MM.1S (cell line): ENCODE measurements at places on chromosomes 4 and X.

- no peak overlapping the region for H3K27ac ChIP-seq
- no peaks in the 10 kb centered on the region for H3K36me3 ChIP-seq
- DNase-seq = no peak
- H3K4me1 ChIP-seq = 0 out of 2 replicates have a peak, but pooled peaks cover 4% of the 10 kb centered on the region
- no peaks in the 10 kb centered on the region for H3K27me3 ChIP-seq
These were observed 243.8 kb upstream of the HHIP start for GRCh38 chr4:144402176-144402575.

DNA sequence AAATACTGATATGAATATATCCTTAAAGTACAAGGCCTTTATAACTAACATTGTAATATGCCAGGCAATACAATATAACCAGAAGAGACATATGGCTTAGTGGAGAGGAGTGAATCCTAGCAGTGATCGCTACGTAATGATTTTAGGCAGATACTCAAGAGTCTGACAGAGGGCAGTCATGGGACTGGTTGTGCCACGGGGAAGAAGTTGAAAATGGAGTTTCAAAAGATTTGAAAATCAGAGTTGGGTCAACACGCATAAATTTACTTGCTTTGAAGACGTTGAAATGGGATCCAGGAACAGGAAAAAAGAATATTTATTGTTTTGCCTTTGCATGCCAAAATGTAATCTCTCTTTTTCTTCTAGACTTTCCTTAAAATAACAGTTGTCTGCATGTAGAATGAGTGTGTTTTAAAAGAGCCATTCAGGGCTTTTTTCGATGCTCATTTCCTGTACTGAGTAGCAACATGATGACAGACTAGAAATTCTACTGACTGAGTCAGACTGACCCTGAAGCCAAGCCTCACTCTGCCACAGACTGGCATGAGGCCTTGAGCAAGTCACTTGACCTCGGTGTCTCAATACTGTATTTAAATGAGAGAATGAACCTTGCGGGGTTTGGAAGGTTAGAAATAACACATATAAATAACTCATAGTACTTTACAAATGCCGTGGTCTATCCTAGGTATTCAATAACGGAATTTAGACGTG is 8.1 kb upstream of the SMS start:
- H3K36me3 ChIP-seq = no peaks in the 10 kb centered on the region
- H3K4me1 ChIP-seq = peaks cover 2% of the 10 kb centered on the region; the same call in 1 of the 2 replicates
- no peak for DNase-seq
- no peak overlapping the region for H3K27ac ChIP-seq

DNA sequence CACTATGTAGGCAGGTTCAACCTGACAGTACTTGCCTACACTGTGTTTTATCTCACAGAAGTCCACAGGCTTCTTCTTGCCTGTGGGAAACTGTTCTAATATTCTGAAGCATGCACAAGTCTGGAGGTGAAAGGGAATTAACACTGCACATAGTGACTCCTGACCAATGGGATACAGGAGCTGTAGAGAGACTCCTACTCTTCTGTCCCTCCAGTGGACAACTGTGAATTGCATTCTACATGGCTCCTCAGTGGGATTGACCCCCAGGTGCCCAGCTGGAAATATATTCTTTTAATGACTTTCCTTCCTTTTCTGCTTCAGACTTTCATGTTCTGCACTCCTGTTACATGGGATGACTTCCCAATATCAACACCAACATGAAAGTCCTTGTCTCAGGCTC is 8.2 kb upstream of the YIPF6 start:
- H3K4me1 ChIP-seq = no peaks in the 10 kb centered on the region
- H3K36me3 ChIP-seq = no peaks in the 10 kb centered on the region
- no peak for DNase-seq
- no peaks in the 10 kb centered on the region for H3K27me3 ChIP-seq
- no peak overlapping the region for H3K27ac ChIP-seq
- no peak overlapping the region for H3K4me3 ChIP-seq

GRCh38 chr4:167102475-167102874 is 131.8 kb downstream of the SPOCK3 start:
- no peak for DNase-seq
- no peaks in the 10 kb centered on the region for H3K4me1 ChIP-seq
- no peaks in the 10 kb centered on the region for H3K36me3 ChIP-seq
- H3K27ac ChIP-seq = no peak overlapping the region

DNA sequence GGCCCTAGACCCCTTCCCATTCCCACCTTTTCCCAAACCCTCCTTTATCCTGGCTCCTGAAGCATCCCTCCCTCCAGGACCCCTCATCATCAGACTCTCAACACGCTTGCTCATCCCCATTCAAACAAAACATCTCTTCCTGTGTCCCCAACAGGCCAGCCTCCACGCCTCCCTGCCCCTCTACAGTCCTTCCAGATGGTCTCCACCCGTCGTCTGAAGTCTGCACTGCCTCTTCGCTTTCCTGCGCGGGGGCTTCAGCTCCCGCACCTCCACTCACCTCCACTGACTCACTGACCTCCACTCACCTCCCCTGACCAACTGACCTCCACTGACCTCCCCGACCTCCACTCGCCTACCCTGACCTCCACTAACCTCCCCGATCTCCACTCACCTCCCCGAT is 39.8 kb downstream of the JAKMIP1 start:
- no peaks in the 10 kb centered on the region for H3K27me3 ChIP-seq
- DNase-seq = no peak
- no peaks in the 10 kb centered on the region for H3K36me3 ChIP-seq
- H3K27ac ChIP-seq = no peak overlapping the region

- H3K36me3 ChIP-seq = no peaks in the 10 kb centered on the region
- peak; percentile 46 for DNase-seq
- no peak overlapping the region for H3K27ac ChIP-seq
- H3K4me1 ChIP-seq = peaks cover 6% of the 10 kb centered on the region; the same call in 1 of the 2 replicates
- H3K27me3 ChIP-seq = no peaks in the 10 kb centered on the region
These were observed 907.1 kb downstream of the FSTL5 start for GRCh38 chr4:161256716-161257115.

DNA sequence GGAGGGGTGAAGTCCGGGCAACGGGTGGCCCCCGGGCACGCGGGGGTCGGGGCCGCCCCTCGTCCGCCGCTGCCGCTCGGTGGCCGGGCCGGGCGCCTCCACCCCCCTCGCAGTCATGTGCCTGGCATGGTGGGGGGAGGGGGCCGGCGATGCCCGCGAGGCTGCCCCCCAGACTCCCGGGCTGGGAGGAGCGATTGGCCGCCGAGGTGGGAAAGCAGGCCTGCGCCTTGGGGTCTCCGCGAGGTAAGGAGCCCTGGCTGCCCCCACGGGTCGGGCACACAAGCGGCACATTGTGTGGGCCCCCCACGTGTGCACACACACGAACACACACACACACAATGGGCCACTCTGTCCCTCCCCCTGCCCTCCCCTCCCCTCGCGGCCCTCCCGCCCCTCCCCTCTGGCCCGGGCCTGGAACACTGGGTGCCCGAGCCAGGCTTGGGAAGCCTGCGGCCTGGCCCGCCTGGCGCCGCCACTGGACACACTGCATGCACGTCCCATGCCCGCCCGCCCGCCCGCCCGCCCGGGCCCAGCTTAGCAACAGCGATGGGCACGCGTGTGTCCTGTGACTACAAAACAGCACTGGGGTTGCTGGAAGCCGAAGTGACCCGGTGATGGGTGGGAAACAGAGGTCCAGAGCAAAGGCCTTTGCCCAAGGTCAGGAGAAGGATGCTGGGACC is 1.3 kb downstream of the SLC6A8 start:
- H3K4me1 ChIP-seq = no peaks in the 10 kb centered on the region
- H3K4me3 ChIP-seq = no peak overlapping the region
- no peak for DNase-seq
- H3K27ac ChIP-seq = no peak overlapping the region
- peaks cover 5% of the 10 kb centered on the region; the same call in 1 of the 2 replicates for H3K27me3 ChIP-seq

DNA sequence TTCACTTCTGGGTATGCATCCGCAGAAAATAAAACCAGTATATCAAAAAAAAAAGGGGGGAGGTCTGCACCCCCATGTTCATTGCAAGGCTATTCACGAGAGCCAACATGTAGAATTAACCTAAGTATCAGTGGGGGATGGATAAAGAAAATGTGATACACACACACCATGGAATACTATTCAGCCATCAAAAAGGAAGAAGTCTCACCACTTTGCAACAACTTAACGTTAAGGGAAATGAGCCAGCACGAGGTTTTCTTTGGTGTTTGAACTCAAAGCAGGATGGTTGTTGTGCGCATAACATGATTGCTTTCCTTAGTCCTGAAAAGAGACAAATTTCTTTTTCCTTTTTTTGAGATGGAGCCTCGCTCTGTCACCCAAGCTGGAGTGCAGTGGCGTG is 222.7 kb downstream of the SHOX start:
- H3K36me3 ChIP-seq = no peaks in the 10 kb centered on the region
- H3K27ac ChIP-seq = no peak overlapping the region
- no peak for DNase-seq
- no peaks in the 10 kb centered on the region for H3K27me3 ChIP-seq

GRCh38 chr4:156773648-156774357 is 197.8 kb downstream of the PDGFC start:
- H3K4me1 ChIP-seq = no peaks in the 10 kb centered on the region
- no peaks in the 10 kb centered on the region for H3K36me3 ChIP-seq
- DNase-seq = no peak
- no peak overlapping the region for H3K27ac ChIP-seq
- H3K27me3 ChIP-seq = no peaks in the 10 kb centered on the region

DNA sequence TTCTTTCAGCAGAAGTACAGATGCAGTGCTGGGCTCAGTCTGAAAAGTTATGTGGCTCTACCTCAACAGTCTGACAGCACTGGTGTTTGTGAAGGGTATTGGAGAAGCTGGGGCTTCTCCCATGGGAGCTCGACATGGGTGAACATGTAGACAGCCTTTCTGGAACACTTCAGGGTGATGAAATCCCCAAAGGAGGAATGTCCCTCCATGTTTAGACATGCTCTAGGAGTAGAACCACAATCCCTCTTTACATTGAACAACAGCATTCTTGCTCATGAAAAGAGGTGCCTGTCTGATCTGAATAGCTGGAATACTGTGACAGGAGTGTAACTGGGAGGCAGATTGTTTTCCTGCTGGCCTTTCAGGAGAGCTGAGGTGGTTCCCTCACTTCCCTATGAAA is 53.8 kb upstream of the NAP1L2 start:
- no peaks in the 10 kb centered on the region for H3K36me3 ChIP-seq
- no peaks in the 10 kb centered on the region for H3K27me3 ChIP-seq
- no peak overlapping the region for H3K27ac ChIP-seq
- no peak for DNase-seq
- H3K4me1 ChIP-seq = peaks cover 14% of the 10 kb centered on the region

DNA sequence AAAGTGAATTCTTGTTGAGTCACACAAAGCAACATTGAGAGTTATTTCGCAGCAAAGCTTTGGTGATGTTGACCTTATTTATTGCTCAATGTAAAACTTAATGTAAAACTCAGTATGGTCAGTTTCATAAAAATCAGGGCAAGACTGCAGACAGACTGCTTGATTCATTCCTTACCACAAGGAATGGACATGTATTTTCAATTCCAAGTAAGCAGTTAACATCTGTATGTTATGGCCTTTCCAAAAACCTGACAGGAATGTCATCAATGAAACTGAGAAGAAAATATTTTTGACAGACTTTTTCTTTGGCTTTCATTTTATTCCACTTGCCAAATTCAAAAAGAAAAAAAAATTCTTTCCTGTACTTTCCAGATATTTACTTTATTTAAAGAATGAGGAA is 488.3 kb downstream of the ANKRD50 start:
- H3K27ac ChIP-seq = no peak overlapping the region
- no peaks in the 10 kb centered on the region for H3K4me1 ChIP-seq

DNA sequence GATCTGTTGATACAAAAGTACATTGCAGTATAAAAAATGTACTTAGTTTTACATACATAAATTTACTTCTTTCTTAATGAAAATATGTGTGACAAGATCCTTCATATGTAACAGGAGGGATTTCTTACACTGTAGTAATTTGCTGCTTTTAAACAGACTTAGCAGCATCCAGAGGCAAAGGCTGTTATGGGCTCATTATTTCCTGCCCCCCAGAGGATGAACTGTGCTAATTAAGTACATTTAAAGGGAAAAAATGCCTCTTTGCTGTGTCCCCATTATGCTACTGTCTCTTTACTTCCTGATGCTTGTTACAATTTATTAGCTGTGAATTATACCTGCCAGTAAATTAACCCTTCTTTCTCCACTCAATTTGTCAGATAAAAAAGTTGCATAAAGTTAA is 47.1 kb downstream of the NDST3 start:
- no peak overlapping the region for H3K4me3 ChIP-seq
- no peaks in the 10 kb centered on the region for H3K4me1 ChIP-seq
- H3K27ac ChIP-seq = no peak overlapping the region
- no peak for DNase-seq

DNA sequence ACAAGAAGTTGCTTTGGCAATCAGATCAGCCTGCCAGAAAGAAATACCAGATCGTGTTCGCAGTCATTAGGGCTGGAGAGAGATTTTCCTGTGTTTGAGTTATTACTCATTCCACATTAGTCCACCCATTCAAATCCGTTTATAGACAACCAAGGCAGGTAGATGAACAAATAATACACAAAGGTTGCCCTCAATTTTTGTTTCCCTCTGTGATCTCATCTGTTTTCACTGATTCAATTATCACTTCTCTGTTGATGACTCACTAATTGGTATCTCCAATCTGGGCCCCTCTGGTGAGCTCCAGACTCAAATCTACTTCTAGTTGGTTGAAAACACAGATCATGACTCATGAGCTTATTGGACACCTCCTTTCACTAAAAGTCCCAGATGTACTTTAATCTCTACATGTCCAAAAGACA is 54.5 kb downstream of the CHM start:
- H3K36me3 ChIP-seq = no peaks in the 10 kb centered on the region
- H3K27me3 ChIP-seq = no peaks in the 10 kb centered on the region
- no peak overlapping the region for H3K4me3 ChIP-seq
- DNase-seq = no peak
- no peak overlapping the region for H3K27ac ChIP-seq

DNA sequence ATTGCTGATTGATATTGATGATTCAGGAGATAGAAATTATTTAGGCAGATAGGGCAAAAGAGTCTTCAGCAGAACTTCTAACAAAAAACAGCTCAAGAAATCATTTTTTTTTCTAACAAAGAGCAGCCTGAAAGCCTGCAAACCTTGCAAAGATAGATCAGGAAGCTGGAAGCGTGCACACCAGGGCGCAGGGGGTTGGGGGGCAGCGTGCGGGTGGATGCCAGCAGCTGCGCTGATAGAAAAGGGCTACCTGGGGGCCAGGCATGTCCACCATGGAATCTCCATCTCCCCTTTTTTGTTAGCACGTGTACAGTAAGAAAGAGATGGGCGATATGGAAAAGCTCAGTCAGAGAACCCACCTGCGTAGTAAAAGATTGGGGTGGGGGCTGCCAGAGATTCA is 1.7 kb upstream of the CCDC110 start:
- H3K4me1 ChIP-seq = peaks cover 16% of the 10 kb centered on the region
- no peaks in the 10 kb centered on the region for H3K27me3 ChIP-seq

GRCh38 chr4:47488706-47489105 is 3.6 kb downstream of the ATP10D start:
- H3K36me3 ChIP-seq = no peaks in the 10 kb centered on the region
- no peaks in the 10 kb centered on the region for H3K27me3 ChIP-seq
- no peak overlapping the region for H3K4me3 ChIP-seq

DNA sequence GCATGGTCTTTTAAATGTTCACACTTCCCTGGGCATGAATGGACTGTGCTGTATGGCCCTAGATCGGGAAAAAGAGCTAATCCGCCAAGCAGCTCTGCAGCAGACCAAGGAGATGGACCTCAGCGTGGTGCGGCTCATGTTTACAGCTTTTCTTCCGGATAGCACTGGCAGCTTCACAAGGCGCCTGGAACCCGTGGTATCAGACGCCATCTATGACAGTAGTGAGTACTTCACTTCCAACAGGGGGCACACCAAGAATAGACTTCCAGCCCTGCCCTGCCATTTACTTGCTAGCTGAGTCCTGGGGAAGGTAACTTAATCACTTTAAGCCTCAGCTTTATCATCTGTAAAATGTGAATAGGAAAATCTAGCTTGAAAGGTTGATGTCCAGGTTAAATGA is 77.7 kb downstream of the NFKB1 start:
- no peaks in the 10 kb centered on the region for H3K27me3 ChIP-seq
- H3K4me1 ChIP-seq = no peaks in the 10 kb centered on the region; the same call in 1 of the 2 replicates
- no peak for DNase-seq
- no peak overlapping the region for H3K4me3 ChIP-seq
